ENCODE measurements at places on chromosomes 4 and X.

DNA sequence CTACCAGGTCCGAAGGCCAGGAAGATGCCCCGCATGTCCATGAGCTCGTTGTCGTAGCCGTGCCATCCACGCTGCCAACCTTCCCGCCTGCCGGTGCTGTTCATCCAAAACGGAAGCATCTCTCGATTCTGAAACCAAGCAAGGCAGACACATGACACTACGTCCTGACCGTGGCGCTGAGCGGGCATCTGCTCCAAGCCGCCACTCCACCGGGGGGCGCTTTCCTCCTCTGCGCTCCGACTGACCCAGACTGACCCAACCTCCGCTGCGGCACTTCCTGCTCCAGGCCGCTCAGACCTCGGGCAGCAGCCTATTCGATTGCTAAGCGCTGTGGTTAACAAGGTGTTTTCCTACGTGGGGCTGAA, 120.5 kb downstream of the ENPP6 start:
- DNase-seq, result no peak

DNA sequence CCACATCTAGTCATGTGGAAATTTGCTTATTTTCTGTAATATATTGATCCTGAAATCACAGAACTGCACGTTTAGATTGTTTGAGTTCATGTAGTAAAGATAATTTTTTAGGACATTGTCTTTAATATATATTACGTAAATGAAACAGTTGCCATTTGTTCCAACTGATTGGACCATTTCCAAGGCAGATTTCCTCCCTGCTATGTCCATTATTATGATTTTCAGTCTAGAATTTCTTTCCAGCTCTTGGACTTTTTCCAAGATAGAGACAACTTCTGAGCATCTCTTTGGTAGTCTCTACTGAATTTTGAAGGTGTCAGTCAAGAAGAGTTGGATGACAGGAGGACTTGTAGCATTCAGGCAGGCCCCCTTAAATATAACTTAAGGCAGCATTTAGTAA, 94.6 kb downstream of the STIM2 start:
- DNase-seq, result no peak

- no peak for DNase-seq
These were observed 223.5 kb downstream of the APBB2 start for GRCh38 chr4:40990899-40991265.

- DNase-seq, result no peak
These were observed 40.3 kb upstream of the PITX2 start for GRCh38 chr4:110663206-110663605.

DNA sequence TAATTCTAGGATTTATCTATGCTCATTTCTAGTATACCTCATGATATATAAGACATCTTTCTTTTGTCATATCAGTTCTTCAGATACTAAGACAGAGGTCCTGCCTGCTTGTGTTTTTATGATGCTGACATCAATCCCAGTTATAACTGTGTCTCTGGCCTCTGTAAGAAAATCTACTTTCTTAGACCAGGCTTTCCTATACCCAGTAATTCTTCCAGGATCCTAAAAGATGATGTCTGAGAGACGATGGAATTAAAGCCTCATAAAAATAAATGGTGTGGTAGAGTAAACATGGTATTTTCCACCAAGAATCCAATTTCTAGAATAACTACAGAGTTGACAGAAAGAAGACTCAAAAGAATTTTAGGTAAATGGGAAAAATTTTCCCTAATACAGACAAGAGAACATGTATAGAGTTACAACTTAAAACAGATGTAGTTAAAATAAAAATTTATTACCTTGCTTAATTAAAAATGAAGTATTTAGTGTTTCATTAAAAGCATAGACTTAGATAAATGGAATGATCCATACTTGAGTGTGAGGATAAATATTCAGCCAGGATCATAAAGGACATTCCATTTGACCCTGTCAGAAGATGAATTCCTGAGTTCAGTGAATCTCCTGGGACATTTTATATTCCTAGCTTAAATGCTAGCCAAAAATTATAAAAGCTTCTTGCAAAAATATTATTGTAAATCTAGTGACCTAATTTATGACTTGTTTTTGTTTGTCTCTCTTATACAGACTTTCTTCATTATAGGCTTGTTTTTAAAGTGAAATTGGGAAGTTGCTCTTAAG, 137.4 kb downstream of the PDLIM5 start:
- no peak for DNase-seq

DNA sequence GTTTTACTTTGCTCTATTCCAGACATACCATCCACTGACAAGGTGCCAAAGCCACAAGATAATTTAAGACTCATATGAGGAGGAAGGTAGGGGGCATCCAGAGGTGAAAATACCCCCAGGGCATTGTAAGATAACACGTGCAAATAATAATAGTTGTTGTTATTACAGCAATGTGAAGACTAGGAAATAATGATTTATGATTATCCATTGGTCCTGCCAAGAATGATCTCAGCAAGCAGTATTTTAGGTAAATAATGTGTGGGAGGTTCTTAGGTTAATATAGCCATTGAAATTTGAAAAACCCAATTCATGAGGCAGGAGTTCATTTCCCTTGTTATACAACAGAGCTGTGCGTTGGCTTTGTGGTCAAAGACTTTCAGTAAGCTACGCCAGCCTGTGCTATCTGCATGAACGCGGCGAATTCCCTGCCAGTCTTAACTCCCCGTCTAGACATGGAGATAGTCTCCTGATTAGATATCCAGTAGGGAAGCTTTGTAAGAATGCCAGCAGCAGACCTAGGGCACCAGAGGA, 47.2 kb upstream of the MXRA5 start:
- no peak for DNase-seq

- DNase-seq, result no peak
These were observed 177.7 kb upstream of the FSTL5 start for GRCh38 chr4:162341533-162341932.

GRCh38 chrX:140866446-140866845, 135.9 kb upstream of the SPANXB1 start:
- no peak for DNase-seq

- no peak for DNase-seq
These were observed 117.8 kb upstream of the SPRY1 start for GRCh38 chr4:123278755-123279154.

GRCh38 chrX:16469870-16470269, 180.1 kb upstream of the S100G start:
- no peak for DNase-seq

DNA sequence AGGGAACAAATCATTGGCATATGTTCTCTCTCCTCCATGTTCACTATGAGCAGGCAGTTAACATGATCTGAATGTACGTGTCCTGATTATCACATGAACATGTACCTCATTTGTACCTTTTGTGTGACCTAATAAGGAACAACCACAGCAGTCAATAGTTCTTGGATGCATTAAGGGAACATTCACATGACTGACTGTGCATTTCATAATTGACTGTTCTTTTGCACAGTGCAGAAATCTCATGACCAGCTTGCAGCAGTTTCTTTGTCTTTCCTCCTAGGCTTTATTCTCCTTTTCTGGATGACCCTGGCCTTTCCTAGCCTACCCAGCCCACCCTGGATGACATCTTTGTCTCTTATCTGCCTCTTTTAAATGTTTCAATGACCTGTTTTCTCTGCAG, 56.6 kb upstream of the TEX13A start:
- no peak for DNase-seq

GRCh38 chrX:30781711-30782444, 107.2 kb downstream of the TAB3 start:
- no peak for DNase-seq

DNA sequence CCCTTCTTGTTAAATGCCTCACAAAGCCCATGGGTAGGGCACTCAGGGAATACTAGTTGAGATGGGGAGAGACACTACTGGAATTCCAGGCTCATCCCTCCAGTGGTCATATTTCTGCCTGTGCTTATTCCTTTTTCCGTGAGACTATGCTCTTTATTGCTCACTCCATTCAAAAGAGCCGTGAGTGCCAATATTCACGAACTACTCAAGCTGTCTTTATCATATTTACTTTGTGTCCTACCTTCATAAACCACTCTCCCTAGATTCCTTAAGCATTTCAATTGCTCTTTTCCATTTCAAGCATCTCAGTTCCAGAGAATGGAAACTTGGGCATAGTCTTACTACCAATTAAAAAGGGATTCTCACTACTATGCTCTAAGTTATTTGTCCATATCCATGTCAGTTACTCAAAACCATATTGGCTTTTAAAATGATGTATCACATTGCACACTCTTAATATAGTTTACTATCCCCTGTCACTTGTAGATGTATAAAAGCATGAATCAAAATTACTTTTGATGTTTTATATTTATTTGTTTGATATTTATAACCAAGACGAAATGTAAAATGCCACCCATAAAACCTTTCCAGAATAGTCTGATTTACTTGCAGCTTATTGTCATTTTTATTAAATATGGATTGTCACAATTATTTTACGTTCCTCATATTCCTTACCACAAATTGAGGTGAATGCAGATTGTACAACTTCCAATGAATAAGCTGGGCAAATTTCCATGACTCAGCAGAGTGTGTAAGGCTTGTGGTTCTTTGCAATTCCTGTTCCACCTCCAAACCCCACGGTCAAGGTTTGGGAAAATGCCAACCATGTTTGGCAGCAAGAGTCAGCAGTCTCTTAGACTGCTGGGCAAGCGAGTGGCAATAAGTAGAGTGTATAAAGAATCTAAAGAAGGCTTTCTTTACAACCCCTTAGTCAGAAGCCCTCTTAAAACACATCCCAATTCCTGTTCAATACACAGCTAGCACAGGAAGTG, 24.4 kb downstream of the ENOX2 start:
- no peak for DNase-seq

DNA sequence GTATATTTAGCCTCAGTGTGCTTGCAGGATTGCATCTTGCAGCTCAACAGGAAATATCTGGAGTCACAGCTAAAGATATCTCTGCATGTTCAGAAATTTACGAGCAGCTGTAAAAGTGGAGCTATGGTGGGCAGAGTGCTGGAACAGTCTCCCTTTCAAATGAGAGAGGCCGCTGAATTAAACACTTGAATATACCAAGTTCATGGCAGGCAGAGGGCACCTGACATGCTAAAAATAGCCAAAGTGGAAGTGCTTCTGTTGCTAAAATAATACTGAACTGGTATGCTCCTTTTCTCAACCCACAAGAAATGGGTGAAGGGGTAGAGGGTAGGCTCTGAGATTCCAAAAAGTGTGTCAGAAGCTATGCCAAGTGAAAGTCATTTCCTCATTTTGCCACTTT, 98.1 kb downstream of the MGST2 start:
- DNase-seq, result no peak

DNA sequence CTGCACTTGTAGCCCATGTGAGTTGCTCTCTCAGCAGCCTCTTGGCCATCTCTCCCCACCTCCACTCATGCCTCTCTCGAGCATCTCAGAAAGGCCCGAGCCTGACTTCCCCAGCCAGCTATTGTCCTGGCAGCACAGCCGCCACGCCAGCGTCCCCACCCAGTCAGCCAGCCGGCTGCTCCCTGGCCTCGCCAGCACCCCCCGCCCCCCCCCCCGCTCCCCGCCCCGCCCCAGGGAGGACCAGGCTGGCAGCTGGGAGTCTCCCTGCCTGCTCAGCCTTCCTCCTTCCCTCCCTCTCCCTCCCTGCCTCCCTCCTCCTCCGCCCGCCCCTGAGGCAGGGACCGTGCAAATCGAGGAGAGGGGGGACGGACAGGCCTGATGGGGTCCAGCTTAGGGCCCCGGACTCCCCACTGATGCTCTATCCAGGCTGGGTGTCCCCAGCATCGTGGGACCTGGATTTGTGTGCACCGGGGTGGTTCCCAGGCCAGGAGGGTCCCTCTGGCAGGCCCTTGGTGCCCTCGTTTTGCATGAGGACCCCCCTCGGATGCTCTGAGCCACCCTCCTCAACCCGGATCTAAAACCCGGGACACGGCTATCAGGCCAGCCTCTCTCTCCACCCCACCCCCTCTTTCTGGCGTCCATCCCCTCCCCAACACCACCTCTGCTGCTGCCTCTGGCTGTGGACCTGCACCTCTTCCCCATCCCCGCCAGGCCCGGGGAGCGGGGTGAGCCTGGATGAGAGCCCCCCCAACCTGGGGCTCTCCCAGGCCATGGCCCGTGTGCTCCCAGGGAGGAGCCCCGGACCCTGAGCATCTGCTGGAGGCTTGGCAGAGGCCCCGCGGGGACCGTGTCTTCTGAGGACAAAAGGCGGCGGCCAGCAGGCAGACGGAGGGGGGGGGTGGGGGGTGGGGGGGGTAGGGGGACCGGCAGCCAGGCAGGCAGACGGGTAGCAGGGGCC, at the start of gene GPR173:
Gene GPR173 (plus strand): TSS at position 621 of the 958 bp plus-strand sequence. CDS start 27,833 bp downstream, outside the sequence.
- peak; percentile 44 for DNase-seq

DNA sequence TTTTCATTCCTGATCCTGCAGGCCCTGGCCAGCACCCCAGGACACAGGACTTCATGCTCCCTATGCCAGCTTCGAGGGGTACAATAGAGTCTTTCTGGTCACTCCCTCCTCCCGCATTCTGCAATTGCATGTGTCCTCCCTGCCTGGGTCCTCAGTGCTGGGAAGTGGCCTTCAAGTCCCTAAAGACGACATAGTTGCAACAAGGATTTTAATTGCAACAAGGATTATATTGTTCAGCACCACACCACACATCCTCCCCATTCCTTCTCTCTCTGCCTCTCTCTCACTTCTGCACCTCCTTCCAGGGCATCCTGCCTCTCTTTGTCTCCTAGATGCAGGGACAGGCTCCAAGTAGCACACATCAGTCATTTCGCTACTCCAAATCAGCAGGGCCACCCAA, 25.5 kb downstream of the SCD5 start:
- no peak for DNase-seq

DNA sequence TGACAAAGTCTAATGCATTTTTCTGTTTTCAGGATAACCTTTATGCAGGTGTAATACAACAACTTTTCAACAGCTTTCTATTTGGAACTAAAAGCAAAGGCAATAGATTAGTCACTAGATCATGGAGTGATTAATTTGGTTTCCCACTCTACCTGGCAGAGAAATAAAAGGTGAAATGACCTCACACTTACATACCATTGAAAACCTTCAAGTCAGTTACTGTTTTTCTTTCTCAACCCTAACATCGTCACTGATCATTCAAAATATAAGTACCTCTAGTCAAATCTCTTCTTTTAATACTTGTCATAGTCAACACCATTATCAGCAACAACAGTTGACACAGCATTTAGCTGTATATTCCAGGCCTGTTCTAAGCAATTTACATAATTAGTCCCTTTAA, 85.1 kb upstream of the ZCCHC13 start:
- no peak for DNase-seq

DNA sequence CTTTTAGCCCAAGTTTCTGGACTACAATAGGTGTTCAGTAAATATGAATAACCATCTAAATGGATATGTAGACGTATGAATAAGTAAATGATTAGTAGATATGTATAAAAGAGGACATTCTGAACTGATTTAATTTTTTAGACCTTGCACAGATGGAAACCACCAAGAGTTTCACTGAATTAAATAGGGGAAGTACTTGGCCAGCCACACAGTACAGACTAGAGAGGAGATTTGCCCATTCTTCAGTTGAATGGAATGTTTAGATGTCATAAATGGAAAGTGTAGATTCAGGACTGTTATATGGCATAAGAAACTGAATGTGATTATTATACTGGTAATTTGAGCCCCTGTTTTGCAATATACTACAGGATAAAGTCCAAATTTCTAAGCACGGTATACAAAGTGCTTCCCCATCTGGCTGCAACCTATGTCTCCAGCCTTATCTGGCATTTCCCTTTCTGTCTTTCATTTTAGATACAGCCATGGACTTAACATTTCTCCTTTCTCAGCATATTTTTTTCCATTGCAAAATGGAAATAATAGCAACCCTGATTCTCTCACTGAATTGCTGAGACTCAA, 137.8 kb upstream of the HS3ST1 start:
- no peak for DNase-seq

Measured in 8988T (cell line).